Neural progenitor cell (in vitro differentiated cells): ENCODE measurements at places on chromosomes 2 and 18.
A peak's percentile ranks its signal among the peaks of the same experiment; 100 is the strongest.

- DNase-seq, result peak; percentile 77
Observed at GRCh38 chr2:240170354-240170735, 29.9 kb upstream of the OTOS start.

DNA sequence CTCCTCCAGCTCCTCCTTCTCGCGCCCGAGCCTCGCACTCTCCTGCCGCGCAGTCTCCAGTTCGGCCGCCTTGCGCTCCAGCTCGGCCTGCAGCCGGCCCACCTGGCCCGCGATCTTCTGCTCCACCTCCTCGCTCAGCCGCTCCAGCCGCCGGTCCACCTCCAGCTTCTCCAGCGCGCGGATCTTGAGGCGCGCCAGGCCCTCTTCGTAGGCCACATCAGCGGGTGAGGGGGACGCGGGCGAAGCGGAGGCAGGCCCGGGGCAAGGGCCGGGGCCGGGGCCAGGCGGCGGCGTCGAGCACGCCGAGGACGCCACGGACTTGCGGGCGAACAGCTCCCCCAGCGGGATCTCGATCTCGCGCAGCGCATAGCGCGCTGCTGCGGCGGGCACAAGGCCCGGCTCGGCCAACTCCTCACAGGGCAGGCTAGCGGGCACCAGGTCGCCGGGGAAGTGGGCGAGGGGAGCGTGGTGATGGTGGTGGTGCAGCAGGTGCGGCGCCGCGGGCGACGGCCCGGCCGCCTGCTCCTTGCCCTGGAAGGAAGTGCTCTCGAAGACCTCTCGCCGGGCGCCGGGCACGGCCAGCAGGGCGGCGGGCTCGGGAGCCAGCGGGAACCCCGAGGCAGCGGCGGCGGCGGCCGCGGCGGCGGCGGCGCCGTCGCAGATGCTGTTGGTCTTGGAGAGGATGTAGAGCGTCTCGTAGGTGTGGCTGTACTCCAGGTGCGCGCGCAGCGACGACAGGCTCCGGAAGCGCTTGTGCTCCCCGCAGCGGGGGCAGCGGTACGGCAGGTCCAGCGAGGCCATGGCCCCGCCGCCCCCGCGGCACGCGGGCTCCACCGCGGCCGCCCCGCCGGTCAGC, 15.2 kb downstream of the FBXO41 start:
- DNase-seq, result peak; percentile 79

- DNase-seq, result no peak
Observed at GRCh38 chr2:133968446-133968845, 285.4 kb upstream of the MGAT5 start.

GRCh38 chr18:8946066-8946838, 156.2 kb upstream of the NDUFV2 start:
- no peak for DNase-seq

- peak; percentile 29 for DNase-seq
Observed at GRCh38 chr2:129193961-129194360, 785.5 kb upstream of the RAB6C start.

- no peak for DNase-seq
Observed at GRCh38 chr2:71779774-71780105, 326.4 kb downstream of the DYSF start.

- DNase-seq, result no peak
Observed at GRCh38 chr2:106277426-106277825, 83.3 kb upstream of the UXS1 start.

GRCh38 chr2:216792222-216793021, 67.4 kb downstream of the TNP1 start:
- DNase-seq, result peak; percentile 62

DNA sequence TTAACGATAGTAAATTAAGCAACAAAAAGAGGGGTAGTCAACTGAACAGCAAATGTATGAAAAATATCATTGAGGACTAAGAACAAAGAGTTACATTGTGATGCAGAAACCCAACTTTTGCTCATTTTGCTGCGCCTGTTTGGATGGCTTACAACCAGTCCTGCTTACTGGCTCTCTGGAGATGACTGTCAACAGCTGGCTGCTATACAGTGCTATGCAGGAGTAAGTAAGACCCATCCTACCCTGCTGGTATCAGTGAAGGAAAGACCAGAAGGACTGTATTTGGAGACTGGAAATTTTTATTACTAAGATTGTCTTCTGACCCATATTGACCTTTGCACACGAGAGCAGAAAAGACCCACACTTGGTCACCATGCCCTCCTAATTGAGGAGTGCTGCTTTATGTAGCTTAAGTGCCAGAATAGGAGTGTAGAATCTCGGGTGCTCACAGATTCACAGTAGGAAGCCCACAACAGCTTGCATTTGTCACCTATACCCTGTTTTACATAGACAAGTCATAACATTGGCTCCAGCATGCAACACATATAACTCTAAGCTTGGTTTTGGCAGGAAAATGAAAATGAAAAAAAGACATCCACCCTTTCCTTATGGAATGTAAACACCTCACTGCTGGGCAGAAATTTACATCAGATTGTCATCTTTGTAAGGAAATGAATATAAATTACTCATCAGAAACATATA, 1915.0 kb upstream of the CELF4 start:
- DNase-seq, result no peak

GRCh38 chr2:74845217-74845751, 11.4 kb downstream of the HK2 start:
- peak; percentile 18 for DNase-seq

- no peak for DNase-seq
Observed at GRCh38 chr18:75246721-75247610, 36.4 kb downstream of the TSHZ1 start.

- DNase-seq, result no peak
Observed at GRCh38 chr18:46315161-46315560, 211.0 kb downstream of the HAUS1 start.

- no peak for DNase-seq
Observed at GRCh38 chr2:191385416-191386160, 140.4 kb downstream of the MYO1B start.

- no peak for DNase-seq
Observed at GRCh38 chr2:129733041-129733440, 246.4 kb upstream of the RAB6C start.

DNA sequence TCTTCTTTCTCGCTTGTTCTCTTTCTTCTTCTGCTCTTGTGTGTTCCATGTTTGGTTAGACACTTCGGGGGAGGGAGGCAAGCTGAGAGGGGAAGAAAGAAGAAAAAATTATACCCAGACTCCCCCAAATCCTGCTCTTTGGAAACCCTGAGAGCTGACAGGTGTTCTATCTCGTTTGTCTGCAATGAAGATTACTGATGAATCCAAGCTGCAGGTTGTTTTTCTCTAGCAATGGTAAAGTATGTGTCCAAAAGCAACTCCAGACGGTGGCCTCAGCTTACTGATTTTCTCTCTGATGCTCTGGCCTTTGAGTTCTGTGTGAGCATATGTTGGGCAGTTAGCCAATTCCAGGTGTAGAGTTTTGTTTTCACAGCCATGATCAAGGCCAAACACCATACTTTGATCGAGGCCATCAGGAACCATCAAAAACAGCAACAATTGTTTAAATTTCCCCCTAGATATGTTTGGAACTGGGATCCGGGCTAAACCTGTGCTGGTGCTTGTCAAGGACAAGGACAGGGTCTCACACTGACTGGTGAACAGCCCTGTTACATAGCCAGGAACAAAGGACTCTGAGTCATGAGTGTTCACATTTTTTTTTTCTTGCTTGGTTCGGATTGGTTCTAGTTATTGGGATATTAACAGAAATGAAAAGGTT, 142.0 kb downstream of the PRKCE start:
- no peak for DNase-seq

DNA sequence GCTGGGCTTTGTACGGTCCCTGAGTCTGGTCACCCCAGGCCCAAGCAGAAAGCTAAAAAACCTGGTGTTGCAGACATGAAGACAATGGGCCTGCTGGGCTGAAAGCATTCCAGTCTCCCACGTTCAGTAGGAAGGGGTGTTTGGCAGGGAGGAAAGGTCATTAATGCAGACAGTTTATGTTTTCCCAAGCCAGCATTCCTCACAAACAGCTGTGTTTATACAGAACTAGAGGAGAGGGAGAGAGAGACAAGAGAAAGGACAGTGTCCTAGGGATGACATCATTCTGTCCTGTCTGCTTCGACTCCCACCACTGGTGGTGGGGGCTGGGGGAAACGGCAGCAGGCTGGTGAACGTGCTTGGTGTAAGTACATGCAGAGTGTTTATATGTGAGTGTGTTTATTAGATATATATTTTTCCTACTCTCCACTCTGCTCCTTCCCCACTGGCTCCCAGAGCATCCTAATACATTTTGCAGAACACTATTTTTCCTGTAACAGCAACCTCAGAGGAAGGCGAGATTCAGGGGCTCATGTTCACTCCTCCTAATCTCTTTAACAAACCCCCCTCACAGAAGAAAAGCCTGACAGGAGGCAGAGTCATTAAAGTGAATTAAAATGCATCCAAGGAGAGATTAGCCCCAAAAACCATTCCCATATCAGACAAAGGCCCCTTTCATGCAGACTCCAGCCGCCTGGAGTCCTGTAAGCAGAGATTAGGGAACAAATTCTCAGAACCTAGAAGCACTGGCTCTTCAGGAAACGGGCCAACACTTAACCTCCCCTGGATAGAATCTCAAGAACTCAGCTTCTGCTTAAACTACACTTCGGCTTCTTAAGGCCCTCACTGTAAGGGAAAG, 380.4 kb downstream of the TNS1 start:
- DNase-seq, result peak; percentile 84

DNA sequence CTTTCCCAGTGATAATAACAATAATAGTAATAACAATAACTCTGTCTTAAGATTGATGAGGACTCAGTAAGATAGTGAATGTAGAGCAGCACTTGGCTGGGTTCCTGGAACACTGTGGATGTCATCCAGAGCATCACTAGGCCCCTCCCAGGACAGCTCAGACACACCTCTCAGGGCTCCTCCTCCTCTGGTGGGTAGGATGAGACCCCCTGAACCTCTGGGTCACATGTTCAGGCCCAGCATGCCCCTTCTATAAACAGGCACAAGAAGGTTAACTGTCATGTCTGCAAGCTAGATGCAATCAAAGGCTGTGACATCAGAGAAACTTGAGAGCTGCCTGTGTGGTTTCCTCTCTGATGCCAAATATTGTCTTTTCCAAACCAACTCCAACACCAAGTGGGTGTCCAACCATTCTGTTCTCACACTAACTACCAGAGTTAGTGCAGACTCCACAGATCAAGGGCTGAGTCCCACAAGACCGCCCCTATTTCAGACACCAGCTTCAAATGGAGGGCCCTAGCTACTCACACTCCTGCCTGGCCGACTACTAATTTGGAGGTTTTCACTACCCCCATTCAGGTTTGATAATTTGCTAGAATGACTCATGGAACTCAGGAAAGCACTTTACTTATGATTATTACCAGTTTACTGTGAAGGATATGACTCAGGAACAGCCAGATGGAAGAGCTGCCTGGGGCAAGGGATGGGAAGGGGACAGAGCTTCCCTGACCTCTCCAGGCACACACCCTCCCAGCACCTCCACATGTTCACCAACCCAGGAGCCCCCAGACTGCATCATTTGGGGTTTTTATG, 46.4 kb upstream of the BZW1 start:
- no peak for DNase-seq

GRCh38 chr18:58631301-58631700, 2.4 kb upstream of the ALPK2 start:
- DNase-seq, result no peak

GRCh38 chr18:49285627-49286026, 174.8 kb downstream of the DYM start:
- DNase-seq, result no peak
